ENCODE measurements at places on chromosomes 6 and 20.

GRCh38 chr20:57055345-57055744, 211.1 kb downstream of the BMP7 start:
- no peak for DNase-seq

DNA sequence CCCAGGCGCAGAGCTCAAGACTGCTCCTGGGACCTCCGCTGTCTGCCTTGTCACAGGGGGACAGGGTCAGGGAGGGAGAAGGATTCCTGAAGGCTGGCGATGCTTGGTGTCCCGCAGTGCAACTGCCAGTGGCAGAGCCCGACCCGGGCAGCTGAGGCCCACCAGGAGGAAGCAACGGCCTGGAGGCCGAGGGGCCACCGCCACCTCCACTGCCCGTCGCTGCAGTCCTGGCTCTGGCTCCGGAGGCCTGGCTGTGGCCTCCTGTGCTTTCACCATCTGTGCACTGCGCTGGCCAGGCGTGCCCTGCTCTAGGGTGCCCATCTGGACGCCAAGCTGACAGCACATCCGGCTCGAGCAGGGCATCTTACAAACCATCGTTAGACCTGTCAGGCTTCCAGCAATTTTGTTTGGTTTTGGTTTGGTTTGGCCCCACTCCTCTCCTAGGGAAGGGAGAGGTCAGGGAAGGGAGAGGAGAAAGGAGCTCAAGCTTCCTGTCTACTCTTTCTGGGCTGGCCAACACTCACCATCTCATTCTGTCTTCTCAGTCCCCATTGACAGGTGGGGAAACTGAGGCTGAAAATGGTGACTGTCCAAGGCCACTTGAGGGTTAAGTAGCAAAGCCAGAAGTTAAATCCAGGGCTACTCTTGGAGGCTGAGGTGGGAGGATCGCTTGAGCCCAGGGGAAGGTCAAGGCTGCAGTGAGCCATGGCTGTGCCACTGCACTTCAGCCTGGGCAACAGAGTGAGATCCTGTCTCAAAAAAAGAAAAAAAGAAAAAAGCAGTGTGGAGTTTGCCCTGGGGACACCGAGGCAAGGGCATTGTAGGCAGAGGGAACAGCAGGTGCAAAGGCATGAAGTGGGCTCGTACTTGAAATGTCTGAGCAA, 37.7 kb upstream of the NOL4L start:
- DNase-seq: no peak

DNA sequence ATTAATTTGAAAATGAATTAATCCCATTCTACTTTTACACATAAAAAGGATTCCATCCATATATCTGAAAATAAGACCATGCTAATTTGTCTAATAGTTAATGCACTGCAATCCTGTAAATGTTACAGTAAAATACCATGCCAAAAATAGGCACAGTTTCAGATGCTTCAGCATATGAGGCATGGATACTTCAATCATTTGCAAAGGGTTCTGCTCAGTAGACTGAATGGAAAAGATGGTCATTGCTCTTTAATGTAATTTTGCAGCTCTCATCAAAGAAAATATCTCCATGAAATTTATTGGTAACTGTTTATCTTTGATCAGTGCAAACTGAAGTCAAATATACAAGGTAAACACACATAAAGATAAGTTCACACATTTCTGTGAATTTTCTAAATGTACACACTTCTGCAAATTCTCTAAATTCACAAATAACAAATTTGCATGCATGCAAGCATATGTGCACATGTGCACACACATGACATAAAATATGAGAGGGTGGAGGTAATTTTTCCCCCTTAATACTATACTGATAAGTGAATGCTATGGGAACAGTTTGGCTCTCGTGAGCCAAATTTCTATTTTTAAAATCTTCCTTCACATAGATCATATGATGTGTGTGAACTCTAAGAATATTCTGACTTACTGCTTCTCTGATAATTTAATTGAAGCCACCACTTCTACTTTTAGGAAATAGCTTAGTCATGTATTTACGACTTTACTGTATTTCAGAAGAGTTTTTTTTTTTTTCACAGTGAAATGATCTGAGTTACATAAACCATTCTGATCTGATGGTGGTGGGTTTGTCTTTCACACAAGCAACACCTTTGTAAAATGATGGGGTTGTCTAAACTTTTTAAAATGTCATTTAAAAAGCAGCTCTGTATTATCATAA, 996.8 kb upstream of the CITED2 start:
- no peak for DNase-seq

DNA sequence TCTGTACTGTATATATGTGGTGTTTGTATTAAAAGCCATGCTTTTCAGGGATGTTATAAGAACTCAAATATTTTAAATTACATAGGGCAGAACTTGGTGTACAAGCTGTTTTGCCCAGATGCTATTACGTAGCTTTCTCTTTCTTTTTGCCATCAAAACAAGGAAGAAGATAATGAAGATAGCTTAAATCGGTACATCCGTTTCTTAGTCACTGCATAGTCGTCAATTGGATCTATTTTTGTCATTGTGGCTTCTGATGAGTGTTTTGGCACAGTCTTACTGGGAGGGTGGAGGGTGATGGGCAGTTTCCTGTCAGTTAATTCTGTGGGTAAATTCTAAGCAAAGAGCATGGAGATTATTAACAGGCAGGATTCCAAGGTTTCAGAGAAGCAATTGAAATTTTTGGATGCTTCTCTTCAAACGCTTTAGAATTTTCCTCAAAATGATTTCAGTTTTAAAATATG, 649.1 kb upstream of the GJE1 start:
- DNase-seq: no peak

GRCh38 chr6:151999194-151999593, 191.7 kb downstream of the ESR1 start:
- DNase-seq: no peak

GRCh38 chr6:38524436-38525145, 115.1 kb downstream of the BTBD9 start:
- DNase-seq: no peak

- no peak for DNase-seq
Observed at GRCh38 chr20:21512634-21513180, 1.2 kb downstream of the NKX2-2 start.

GRCh38 chr6:54981647-54982046, 135.1 kb downstream of the FAM83B start:
- DNase-seq: no peak

DNA sequence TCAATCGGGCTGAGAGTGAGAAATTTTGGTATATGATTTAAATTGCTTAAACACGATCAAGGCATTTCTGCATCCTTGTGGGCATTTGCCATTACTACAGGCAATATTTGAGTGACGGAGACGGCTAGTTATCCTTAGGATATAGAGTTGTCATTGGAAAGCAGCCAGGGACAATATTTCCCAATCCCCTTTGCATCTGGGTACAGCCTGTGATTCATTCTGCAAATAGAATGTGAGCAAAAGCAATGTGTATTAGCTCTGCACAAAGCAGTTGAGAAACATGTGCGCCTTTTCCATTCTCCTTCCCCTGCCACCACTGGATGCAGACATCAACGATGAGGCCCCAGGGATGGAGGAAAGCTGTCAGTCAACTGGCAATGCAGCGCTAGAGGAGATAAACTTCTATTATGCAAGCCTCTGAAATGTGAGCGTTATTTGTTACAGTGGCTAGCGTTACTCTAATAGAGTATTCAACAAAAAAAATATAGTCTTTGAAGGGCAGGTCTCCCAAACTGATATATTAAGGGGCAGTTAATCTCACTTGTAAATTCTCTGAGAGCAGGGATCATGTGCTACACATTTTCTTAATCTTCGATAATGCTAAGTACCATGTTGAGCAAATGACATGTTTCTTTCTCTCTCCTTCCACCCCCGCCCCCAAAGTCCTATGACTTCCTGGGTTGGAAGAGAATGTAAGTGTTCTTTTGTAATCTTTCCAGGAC, 37.1 kb upstream of the NCOA3 start:
- no peak for DNase-seq

DNA sequence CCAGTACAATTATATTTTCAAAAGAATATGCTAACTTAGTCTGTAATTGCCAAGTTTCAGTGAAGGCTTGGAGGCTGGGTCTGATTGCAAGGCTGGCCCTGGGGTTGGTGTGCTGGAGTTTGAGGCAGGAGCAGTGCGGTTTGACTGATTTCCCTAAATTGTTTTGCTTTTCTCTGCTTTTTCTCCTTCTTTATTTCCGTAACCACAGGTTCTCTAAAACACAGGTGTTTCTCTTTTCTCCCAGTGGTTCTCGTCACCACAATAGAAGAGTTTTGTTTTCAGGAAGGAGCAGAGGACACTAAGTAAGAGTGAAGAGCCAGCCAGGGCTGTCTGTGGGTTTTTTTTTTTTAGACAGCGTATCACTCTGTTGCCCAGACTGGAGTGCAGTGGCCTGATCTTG, 8.2 kb upstream of the SNX9 start:
- DNase-seq: no peak

GRCh38 chr6:96509281-96509680, 12.3 kb upstream of the UFL1 start:
- no peak for DNase-seq

DNA sequence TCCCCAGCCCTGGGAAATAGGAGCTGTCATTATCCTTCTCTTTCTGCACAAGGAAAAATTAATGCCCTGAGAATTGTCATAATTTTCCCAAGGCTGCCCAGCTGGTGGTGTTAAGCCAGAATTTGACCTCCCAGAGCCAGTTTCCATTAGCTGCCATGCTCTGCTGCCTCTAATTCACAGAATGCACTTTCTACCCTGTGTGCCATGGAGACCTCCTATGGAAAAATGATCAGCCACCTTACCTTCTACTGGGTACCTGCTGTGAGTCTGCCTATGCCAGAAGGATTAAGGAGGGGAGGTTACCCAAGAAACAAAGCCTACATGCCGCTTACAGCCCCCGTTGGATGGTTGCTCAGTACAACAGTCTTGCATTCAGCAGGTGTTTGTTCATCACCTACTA, 29.1 kb downstream of the POFUT1 start:
- no peak for DNase-seq

DNA sequence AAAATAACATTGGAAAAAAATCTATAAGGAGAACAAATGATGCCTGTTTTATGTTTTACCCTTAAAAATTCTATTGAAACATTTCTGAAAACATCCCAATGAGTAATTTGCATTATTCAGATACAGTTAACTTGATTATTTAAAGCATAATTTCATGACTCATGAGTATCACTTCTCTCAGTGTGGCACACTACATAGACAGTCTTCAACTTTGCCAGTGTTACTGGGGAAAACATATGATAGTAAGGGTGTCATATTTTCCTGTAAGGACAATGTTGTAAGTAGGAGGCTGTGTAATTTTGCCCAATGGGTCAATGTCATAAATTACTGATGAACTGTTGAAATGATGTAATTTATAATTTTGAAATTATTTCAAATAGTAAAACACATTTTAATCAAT, 125.5 kb downstream of the PHACTR1 start:
- no peak for DNase-seq

GRCh38 chr6:160919723-160920440, 71.7 kb upstream of the MAP3K4 start:
- no peak for DNase-seq

DNA sequence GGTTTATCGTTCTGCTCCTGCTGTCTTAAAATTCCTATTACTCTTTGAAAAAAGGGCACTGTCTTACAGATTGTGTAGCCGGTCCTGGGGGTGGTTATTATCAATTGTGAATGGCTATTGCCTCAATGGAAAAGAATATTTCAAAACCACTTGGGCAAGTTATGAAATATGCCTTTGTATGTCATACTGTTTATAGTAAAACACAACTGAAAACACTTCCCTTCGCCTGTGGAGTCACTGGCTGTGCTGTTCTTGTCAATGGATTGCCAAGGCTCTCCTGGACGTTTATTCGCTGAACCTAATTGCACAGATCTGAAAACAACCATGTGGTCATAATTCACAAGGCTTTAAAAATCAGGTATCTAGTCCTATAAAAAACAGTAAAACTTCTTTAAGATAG, 47.8 kb upstream of the TAGAP start:
- DNase-seq: no peak

GRCh38 chr20:13990465-13990864, at the start of gene SEL1L2:
Gene SEL1L2, minus strand, starts transcription at chr20:13990614. Its CDS starts 80 bp downstream, at chr20:13990534.
- DNase-seq: peak; percentile 32

DNA sequence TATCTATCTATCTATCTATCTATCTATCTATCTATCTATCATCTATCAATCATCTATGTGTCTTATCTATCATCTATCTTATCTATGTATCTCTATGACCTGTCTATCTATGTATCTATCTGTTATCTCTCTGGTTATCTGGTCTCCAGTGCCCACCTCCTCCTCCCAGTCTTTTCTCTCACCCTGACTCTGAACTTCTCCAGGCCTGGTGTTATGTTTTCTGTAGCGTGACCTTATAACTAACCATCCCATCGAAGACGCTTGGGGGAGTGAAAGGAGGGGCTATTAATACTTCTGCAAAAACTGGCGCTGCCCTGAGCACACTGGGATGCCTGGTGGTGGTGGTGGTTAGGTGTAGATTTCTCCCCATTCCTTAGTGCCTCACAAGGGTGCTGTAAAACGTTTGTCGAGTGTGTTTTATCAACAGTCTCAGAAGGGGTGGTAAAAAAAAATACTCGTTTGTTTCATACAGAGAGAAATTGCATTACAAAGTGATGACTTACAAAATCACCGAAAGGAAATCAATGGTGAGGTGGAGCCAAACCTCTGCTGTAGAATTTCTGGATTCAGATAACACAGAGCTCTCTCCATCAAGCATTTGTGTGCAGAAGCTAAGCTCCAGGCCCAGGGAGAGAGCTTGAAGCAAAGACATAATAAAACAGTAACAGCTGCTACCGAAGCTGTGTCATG, 156.2 kb downstream of the BCAS1 start:
- DNase-seq: no peak

DNA sequence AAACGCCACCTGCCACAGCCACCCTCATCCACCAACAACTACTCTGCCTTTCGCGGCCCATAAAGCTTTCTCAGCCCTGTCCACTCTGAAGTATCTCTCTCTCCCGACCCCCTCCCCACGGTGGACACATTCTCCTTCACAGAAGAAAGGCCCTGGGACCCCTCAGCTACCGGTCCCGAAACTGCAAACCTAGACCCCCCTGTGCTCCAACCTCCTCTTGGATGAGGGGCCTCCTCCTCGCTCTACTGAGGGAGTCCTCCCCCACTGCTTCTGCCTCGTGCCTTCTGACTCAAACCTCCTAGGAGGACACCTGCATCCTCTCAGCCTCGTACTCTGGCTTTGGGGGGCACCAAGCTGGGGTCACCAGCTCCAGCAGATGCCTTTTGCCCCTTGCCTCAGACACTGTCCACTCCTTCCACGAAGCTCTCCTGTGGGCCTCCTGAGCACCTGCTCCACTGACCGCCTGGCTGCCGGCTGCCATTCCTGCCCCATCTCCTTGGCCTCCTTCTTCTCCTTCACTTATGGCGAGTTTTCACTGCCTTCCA, 24.9 kb downstream of the RNASET2 start:
- no peak for DNase-seq

DNA sequence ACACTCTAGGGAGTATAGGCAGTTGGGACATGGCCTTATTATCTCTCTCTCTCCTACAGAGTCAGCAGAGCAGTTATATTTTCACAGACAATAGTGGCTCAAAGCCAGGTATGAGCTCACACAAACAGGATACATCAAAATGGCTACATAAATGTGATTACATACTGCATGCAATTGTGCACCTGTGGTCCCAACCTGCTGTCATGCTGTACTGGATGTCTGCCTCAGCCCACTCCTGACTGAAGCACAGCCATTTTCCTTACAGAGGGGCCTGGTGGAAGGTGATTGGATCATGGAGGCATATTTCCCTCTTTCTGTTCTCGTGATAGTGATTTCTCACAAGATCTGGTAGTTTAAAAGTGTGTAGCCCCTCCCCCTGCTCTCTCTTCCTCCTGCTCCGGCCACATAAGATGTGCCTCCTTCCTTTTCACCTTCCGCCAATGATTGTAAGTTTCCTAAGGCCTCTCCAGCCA, 37.0 kb upstream of the SAMHD1 start:
- no peak for DNase-seq

GRCh38 chr6:96460052-96460700, 61.4 kb upstream of the UFL1 start:
- no peak for DNase-seq

- DNase-seq: no peak
Observed at GRCh38 chr6:3899061-3899460, 49.9 kb downstream of the FAM50B start.
